ENCODE measurements at places on chromosomes 2 and 18.

- DNase-seq: peak; percentile 67
These were observed at the start of gene NFATC1 for GRCh38 chr18:79395761-79396404. NFATC1 (plus strand) TSS chr18:79395930; CDS start chr18:79396225, 295 bp downstream.

- peak; percentile 83 for DNase-seq
These were observed 41.8 kb upstream of the CDC42EP3 start for GRCh38 chr2:37713258-37713700.

GRCh38 chr18:45539491-45539891 lies 75.8 kb upstream of the SLC14A2 start:
- no peak for DNase-seq

- DNase-seq: no peak
These were observed 31.9 kb downstream of the KIDINS220 start for GRCh38 chr2:8805278-8806210.

DNA sequence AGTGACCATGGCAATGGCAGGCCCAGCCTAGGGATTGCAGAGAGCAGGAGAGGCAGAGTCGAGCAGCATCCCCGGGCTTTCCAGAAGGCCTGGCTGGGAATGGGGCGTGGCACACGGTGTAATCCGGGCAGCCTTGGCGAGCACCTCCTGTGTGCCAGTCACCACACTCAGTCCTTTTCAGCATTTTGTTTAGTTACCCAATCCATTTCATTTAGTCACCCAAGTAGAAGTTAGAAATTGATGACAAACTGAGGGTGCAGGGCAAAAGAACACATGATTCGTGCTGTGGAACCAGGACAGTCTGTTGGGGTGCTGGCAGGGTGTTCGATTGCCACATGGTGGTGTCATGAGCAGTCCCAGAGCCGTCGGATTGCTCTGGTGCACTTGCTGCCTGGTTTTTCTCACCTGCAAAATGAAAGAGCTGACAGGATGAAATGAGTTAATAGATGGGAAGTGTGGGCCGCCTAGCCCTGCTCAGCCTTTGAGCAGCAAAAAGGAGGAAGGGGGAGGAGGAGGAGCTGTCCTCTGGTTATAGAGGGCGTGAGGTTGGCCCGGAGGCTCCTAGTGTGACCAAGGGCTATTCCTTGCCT lies 299.4 kb downstream of the AGAP1 start:
- peak; percentile 18 for DNase-seq

- peak; percentile 21 for DNase-seq
These were observed 323.9 kb upstream of the RND3 start for GRCh38 chr2:150811259-150811855.

GRCh38 chr18:60448487-60449267 lies 76.1 kb upstream of the MC4R start:
- DNase-seq: no peak

GRCh38 chr2:195595825-195596224 lies 61.2 kb upstream of the SLC39A10 start:
- DNase-seq: no peak

- DNase-seq: no peak
These were observed 182.8 kb upstream of the DLGAP1 start for GRCh38 chr18:4637876-4638275.

DNA sequence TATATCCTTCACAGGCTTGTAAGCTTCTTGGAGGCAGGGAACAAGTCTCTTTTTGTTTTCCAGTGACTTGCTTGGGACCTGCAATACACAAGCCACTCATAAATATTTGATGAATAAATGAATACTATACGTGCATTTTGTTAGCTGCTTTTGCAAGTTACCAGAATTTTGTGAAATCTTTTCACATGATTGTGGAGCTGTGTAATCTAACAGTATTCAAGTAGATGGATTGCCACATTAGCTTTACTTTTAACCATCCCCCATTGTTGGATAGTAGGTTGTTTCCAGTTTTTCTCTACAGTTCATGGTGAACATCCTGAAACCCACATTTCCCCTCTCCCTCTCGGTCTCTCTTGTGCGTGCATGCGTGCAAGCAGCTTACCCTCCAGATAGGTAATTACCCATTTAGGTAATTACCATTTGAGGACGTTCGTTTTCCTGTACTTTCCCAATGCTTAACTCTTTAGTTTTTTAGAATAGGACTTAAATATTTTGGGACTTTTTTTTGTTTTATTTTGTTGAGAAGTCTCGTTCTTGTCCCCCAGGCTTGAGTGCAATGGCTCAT lies 12.5 kb downstream of the ZNF407 start:
- no peak for DNase-seq

DNA sequence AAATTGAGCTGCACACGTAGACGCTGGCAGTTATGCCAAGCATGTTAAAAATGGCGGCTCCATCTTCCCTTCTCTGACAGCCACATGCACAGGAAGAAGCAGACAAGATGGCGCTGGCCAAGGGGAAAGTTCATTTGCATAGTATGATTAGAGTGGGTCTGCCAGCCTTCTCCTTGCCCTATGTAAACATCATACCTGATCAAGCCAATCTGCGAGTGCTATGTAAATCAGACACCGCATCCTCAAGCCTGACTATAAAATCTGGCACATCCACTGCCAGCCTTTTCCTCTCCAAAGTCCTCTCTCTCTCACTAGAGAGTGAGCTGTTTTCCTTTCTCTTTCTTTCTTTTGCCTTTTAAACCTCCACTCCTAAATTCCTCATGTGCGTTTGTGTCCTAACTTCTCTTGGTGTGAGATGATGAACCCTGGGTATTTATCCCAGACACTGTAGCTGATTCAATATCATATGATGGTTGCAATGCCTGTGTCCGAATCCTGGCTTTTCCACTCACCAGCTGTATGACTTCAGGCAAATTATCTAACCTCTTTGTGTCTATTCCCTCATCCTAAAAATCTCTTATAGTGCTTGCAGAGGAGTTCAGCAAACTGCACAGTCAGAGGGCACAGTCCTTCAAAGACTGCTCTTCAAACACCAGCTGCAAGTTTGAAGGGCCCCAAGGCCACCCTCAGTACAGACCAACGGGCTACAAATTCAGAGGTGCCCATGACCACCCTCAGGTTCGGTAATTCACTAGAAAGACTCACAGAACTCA lies 39.3 kb upstream of the ITSN2 start:
- DNase-seq: no peak

DNA sequence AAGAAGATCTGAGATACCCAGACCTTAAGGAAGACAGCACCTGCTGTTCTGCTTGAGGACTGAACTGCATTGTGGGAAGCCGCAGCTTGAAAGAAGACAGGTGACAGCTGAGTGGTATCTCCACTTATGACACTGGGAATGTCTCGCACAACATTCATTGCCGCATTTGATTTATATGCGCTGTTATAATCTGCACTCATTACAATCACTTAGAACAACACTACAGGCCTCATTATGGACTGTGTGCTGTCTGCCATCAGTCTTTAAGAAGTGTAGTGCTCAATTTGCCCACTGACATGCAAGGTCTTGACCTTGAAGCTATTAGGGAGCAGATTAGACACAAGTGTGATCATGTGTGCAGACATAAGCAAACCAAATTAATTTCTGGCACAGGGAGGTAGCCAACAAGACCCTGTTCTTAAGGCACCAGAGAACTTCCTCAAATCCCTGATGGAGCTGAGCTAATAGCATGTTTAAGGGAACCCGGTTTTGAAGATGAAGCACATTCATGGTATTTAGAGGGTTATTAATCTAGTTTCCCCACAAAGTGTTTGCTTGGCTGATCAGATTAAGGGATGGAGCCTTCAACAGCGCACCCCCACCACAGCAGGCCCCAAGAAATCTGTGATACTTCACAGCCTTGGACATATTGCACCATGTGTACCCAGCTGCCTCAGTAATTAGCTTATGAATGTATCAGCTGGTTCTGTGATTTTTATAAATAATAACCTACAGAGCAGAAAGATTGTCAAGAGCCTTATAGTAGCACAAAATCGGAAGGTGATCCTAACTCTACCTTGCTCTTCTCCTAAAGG lies 146.8 kb downstream of the SATB2 start:
- no peak for DNase-seq

DNA sequence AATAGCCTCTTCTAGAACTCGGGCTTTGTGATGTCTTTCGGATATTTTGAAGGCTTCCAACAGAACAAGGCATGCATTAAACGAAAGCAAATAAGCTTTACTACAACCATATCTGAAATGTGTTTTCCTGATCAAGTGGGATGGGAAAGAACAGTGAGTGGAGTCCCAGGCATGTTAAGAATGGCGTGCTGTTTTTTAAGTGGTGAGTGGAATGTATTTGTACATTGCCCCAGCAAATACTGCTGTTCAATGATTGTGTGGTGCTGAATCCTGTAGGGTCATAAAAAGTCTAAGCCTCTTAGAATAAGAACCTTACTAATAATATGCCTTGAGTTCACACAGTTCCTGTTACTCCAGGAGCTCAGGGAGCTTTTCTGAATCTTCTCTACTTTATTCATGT lies 52.5 kb downstream of the POMC start:
- DNase-seq: peak; percentile 40

GRCh38 chr2:127559454-127559853 lies 24.0 kb downstream of the MYO7B start:
- DNase-seq: no peak

DNA sequence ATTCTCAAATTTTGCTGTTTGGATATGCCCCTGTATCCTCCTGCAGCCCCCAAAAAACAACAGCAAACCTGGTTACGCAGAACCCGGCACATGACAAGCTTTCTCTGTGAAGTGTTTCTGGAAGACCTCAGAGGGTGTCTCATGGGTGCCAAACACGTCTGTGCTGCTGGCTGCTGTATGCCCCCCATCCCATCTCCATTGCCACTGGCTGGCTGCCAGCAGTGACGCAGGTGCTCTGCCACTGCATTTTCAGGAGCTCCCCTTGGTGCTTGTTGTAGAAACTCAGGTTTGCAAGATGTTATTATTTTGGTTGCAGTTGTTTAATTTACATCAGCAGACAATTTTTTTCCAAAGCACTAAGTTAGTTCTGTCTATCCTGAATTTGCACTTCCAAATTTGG lies 166.4 kb upstream of the FANCL start:
- no peak for DNase-seq

GRCh38 chr2:175353275-175353674 lies 171.8 kb upstream of the ATP5MC3 start:
- DNase-seq: no peak

DNA sequence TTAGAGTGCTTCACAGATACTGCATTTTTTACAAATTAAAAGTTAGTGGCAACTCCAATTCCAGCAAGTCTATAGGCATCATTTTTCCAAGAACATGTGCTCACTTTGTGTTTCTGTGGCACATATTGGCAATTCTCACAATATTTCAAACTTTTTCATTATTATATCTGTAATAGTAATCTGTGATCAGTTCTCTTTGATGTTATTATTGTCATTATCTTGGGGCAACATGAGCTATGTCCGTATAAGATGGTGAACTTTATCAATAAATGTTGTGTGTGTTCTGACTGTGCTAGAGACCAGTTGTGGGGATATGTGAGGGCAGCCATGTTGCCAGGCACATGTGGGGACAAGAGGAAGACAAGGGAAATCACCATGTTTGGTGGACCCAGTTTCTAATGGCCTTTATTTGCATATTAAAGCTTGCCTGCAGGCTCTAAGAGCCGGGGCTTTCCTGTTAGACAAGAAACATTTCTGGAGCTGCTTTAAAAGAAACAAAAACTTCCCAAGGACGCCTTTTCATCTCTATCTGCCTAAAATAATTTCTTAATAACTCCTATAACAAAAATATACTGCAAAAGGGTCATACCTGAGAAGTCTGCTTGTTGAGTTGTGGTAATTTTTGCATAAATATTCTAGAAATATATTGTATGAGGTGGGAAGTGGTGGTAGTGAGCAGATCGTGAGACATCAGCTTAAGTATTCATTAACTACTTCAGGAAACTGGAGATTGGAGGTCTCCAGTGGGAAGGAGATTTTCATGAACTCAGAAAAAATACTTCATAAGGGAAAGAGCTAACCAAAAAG lies 37.2 kb downstream of the KYNU start:
- DNase-seq: no peak

- no peak for DNase-seq
These were observed 407.0 kb downstream of the LRP1B start for GRCh38 chr2:141723814-141724213.

GRCh38 chr2:38775921-38776225 lies 2.1 kb upstream of the GEMIN6 start:
- DNase-seq: no peak

- DNase-seq: no peak
These were observed 1.9 kb upstream of the SYT4 start for GRCh38 chr18:43279015-43279744.

GRCh38 chr2:112150851-112151250 lies 12.7 kb downstream of the FBLN7 start:
- DNase-seq: no peak

GRCh38 chr18:41121116-41121826 lies 833.8 kb upstream of the PIK3C3 start:
- DNase-seq: peak; percentile 46

DNA sequence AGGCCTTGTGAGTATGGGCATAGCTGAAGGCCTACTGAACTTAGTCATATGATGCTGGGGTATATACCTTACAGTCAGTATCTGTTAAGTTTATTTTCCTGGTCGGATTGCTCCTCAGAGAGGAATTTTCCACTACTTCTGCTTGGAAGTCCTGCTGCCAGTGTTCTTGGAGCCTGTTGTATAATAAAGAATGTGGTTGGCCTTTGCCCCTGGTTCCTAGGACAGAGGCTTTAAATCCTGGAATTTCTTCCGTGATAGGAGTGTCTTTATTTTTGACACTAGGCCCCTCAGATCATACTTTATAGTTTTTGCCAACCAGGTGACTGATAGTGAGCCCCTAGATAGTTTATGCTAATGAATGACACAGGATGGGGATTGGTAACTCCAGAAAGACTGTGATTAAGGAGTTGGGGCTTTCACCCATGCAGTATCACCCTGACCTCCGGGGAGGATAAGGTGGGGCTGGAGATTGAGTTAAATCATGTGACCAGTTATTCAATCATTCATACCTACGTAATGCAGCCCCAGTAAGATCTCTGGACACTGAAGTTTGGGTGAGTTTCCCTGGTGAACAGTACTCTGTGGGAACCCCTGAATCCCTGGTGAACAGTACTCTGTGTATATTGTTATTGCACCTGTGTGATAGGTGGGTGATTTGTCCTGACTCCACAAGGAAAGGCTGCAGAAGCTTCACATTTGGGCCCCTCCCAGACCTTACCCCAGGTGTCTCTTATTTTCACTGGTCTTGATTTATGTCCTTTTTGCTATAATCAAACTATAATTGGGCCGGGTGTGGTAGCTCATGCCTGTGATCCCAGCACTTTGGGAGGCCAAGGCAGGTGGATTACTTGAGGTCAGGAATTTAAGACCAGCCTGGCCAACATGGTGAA lies 56.9 kb downstream of the COMMD1 start:
- no peak for DNase-seq

DNA sequence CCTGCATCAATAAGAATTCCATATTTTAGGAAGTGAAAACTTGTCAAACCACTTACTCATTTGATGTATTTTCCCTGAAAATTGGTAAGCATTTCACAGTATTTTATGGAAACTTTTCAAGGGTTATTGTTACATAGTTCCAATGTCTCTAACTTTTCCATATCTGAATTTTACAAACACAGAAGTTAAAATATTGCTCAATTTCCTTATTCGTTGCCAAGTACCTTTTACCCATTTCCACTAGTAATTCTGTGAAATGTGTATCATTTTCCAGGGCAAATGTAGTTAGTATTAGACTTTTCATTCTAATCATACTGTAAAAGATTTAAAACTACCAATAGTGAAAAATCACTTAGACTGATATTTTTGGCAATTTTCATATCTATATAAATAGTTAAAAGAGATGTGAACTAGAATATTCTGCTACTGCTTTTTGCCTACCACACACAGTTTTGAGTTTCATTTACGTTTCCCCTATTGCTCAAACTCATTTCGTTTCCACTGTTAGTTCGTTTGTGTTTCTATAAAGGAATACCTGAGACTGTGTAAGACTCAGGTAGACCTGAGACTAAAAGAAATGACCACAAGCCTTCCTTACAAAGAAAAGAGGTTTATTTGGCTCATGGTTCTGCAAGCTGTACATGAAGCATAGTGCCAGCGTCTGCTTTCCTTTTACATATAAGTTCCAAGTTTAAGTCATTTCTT lies 86.3 kb downstream of the PMS1 start:
- DNase-seq: no peak

Data from AG08395 (cell line).